Trophoblast cell (in vitro differentiated cells and primary cell): ENCODE measurements at places on chromosomes 11 and 22.

GRCh38 chr11:42239188-42239587, 779.7 kb upstream of the LRRC4C start:
- H3K4me1 ChIP-seq: no peaks in the 10 kb centered on the region
- no peaks in the 10 kb centered on the region for H3K36me3 ChIP-seq
- no peak overlapping the region for H3K4me3 ChIP-seq
- DNase-seq: no peak
- H3K27me3 ChIP-seq: no peaks in the 10 kb centered on the region

DNA sequence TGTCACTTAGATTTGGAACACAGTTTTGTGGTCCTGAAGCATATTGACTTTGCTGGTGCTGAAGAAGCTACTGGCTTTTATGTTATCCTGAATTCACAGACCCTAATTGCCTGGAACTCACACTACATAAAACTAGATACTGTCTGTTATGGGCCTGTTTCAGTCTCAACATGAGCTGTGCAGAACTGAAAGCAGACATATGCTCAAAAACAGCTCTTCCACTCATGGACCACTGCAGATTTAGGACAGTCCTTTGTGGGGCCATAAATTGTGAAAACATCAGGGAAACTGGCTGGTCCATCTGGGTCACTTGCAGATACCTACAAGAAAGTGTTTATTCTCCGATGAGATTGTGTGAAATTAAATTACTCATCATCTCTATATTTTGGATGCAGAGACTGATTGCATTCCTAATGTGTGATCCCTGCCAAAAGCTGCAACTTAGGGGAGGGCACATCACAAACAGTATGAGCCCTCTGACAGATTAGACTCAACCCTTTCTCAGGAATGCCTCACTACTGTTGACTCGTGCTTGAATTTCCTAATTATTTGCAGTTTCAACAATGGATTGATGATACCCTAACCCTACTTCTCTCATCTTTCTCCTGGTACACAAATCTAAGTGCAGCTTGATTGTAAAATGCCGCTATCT, 10.2 kb upstream of the CLNS1A start:
- H3K27ac ChIP-seq: no peak overlapping the region
- no peaks in the 10 kb centered on the region for H3K4me1 ChIP-seq
- DNase-seq: no peak

DNA sequence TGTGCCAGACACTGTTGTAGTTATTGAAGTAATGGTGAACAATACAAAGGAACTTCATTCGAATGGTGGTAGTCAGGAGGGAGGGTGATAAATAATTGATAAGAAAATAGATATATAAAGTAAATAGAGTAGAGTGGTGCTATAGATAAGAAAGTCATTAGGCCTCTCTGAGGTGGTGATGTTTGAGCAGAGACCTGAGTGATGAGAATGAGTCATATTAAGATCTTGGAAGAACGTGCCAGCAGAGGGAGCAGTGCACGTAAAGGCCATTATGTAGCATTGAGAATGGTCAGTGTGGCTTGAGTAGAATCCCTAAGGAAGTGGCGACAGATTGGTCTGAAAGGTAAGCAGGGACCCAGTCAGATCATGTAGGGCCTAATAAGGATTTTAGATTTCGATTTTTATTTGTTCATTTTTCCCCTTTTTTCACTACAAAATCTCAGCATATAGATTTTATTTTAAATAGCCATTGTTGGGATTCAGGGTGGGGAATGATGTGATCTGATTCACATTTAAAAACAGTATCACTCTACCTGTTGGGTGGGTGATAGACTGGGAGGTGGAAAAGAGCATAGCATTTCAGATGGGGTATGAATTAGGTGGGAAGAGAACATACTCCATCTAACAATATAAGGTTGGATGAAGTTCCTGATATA, 44.7 kb downstream of the CCDC90B start:
- H3K27ac ChIP-seq: no peak overlapping the region
- H3K27me3 ChIP-seq: no peaks in the 10 kb centered on the region
- no peaks in the 10 kb centered on the region for H3K36me3 ChIP-seq
- peak; percentile 77 for DNase-seq
- no peak overlapping the region for H3K4me3 ChIP-seq
- H3K4me1 ChIP-seq: no peaks in the 10 kb centered on the region

DNA sequence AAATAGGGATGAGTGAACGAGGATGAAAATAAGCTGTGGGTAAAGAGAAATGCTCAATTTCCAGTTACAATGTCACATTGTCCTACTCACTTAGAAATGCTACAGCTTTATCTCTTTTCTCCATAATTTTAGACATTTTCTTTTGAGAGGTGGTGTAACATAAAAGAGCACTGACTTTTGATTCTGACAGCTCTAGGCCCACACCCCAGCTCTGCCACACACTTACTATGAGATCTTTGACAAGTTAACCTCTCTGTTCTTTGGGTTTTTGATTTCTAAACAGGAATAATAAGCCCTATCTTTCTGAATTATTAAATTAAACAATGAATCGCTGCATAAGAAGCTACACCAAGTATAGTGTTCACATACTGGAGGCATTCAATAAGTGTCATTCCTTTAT, 228.3 kb upstream of the PITPNB start:
- H3K36me3 ChIP-seq: no peaks in the 10 kb centered on the region
- DNase-seq: no peak
- H3K27me3 ChIP-seq: no peaks in the 10 kb centered on the region

DNA sequence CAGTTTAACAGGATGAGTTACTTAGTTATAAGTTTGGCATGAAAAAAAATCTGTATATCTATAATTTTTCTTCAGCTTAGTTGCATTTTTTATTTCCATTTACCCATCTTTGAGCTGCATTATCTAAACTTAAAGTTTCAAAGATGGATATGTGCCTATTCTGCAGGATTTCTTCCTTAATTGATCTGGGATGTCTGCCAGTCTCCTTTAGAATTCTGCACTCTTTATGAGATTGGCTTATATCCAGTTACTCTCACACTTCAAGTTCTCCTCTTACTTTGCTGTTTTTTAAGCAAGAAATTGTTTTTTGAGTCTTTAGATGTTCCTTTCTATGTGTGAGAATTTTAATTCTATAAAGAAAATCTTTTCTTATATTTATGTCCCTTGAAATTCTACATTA, 5.1 kb upstream of the PDGFD start:
- peaks cover 5% of the 10 kb centered on the region for H3K4me1 ChIP-seq
- no peak for DNase-seq
- H3K36me3 ChIP-seq: no peaks in the 10 kb centered on the region
- no peak overlapping the region for H3K27ac ChIP-seq

DNA sequence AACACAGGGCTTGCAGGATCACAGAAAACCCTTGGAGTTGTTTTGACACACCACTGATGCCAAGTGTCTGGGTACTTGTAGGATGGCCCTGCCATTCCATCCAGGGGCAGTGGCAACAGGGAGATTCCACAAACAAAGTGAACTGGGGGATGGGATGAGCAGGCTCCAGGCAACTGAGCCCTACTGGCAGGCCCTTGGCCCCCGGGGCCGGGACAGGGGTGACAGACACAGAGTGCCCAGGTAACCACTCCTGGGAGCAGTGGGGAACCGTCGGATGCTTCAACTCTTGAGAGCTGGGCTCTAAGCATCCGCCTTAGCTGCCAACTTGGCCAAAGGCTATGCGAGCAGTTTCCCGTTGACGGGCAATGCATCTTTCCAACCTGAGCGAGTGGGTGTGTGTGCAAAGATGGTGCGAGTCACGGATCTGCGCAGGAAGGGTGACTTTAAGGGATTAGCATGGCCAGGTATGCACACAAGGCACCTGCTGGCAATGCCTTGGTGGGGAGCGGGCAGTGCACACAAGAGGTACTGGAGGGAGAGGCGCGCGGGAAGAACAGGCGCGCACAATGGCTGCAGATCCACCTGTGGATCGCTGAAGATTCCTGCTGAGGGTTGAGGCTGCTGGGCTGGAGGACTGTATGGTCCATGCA, 83.1 kb upstream of the PRODH start:
- H3K27ac ChIP-seq: no peak overlapping the region
- H3K27me3 ChIP-seq: no peaks in the 10 kb centered on the region
- peak overlapping the region; percentile 31 for H3K4me3 ChIP-seq
- no peaks in the 10 kb centered on the region for H3K4me1 ChIP-seq

DNA sequence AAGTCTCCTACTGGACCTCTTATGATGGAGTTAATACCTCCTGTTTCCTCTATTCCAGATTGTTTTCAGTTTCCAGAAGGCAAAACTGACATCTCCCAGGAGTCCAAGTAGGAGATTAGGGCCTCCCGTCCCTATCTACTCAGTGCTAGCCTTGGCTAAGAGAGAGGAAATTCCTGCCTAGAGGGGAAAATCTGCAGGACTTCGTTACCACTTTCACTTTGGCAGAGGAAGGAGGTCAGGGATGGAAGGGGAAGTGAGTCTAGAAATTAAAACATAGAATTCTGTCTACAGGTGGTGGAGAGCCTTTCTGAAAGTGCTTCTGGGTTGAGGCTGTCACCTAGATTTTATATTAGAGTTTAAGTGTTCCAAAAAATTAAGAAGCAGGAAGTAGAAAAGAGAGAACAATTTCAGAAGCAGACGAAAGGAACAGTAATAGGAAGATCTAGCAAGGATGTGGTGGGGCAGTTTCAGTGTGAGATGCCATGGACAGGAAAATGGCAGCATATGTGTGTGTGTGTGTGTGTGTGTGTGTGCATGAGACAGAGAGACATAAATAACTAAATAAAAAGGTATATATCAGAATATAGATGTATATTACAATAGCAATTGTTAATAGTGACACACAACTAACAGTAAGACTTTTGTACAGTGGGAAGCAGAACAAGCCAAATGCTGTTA, 2.4 kb upstream of the TRIM68 start:
- H3K27ac ChIP-seq: no peak overlapping the region
- no peaks in the 10 kb centered on the region for H3K27me3 ChIP-seq
- no peak overlapping the region for H3K4me3 ChIP-seq

GRCh38 chr11:69013009-69013951, at the start of gene MRGPRF:
Gene MRGPRF (minus strand): TSS chr11:69013246. CDS start chr11:69009901, 3,345 bp downstream.
- no peak within 1 kb of the TSS for H3K4me3 ChIP-seq
- H3K27ac ChIP-seq: no peak within 1 kb of the TSS
- H3K4me1 ChIP-seq: peaks cover 29% of the 10 kb centered on the region
- no peak for DNase-seq

DNA sequence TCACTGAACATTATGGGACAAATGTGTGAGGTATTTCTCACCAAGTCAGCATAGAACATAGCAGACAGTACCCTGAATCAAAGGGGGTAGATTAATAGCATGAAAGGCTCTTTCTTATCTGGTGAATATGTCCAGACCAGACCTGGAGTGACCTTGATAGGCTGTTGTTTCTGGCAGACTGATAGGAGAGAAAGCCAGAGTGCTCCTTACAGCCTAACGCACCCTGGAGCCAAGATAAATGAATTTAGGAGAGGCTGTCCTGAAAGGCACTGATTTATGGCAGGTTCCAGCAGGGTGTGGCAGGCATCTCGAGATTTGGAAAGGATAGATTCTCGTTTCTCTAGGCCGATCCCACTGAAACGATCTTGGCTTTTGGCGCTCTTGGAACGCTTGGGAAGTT, 204.6 kb downstream of the DBX1 start:
- no peaks in the 10 kb centered on the region for H3K36me3 ChIP-seq
- DNase-seq: no peak
- H3K4me3 ChIP-seq: no peak overlapping the region
- no peaks in the 10 kb centered on the region for H3K27me3 ChIP-seq

- no peaks in the 10 kb centered on the region for H3K27me3 ChIP-seq
- peaks cover 3% of the 10 kb centered on the region for H3K36me3 ChIP-seq
- H3K4me3 ChIP-seq: no peak overlapping the region
Measured at GRCh38 chr11:12678092-12678491, 3.9 kb downstream of the TEAD1 start.

GRCh38 chr11:22337596-22338485, at the start of gene SLC17A6:
Gene SLC17A6 (plus strand): TSS chr11:22338381. CDS start chr11:22338534, 153 bp downstream.
- H3K4me3 ChIP-seq: no peak within 1 kb of the TSS
- H3K36me3 ChIP-seq: no peaks in the 10 kb centered on the region
- DNase-seq: peak; percentile 3

DNA sequence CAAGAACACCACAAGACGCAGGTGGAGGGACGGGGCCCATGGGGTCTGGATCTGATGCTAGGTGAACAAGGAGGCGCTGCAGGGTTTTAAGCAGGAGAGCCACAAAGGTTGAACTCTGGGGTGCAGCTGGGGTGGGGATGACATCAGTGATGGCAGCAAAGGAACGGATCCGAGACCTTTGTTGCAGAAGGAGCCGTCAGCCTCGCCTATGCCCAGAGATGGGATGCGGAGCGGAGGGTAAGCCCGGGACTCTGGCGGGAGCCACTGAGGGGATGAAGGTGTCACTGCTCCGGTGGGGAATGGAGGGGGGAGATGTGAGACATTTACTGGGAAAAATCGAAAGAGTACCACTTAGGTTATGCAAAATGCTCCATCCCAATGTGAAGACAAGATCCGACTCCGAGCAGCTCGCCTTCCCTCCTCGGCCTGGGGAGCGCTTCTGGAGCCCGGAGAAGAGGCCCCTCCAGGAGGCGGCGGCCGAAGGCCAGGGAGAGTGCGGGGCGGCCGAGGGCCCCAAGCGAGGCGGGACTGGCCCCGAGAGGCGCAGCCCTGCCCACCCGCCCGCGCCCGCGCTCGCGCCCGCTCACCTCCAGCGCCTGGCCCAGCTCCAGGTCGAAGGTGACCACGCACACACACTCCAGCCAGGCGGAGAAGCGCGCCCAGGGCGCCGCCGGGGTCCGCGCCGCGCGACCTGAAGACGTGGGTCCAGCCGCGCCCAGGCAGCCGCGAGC, 422 bp downstream of the DENND6B start:
- peaks cover 5% of the 10 kb centered on the region for H3K4me1 ChIP-seq
- no peaks in the 10 kb centered on the region for H3K27me3 ChIP-seq
- no peak for DNase-seq
- H3K27ac ChIP-seq: no peak overlapping the region
- no peaks in the 10 kb centered on the region for H3K36me3 ChIP-seq

DNA sequence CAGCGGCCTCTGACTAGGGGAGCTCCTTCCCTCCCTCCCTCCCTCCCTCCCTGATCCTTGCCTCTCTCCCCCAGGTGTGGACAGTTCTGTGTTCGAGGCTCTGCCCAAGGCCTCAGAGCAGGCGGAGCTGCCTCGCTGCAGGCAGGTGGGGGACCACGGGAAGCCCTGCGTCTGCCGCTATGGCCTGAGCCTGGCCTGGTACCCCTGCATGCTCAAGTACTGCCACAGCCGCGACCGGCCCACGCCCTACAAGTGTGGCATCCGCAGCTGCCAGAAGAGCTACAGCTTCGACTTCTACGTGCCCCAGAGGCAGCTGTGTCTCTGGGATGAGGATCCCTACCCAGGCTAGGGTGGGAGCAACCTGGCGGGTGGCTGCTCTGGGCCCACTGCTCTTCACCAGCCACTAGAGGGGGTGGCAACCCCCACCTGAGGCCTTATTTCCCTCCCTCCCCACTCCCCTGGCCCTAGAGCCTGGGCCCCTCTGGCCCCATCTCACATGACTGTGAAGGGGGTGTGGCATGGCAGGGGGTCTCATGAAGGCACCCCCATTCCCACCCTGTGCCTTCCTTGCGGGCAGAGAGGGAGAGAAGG, 11.1 kb upstream of the POU2F3 start:
- H3K27ac ChIP-seq: no peak overlapping the region
- no peaks in the 10 kb centered on the region for H3K27me3 ChIP-seq
- DNase-seq: no peak
